ENCODE measurements at places on chromosomes 11 and 22.
A peak's percentile ranks its signal among the peaks of the same experiment; 100 is the strongest.

DNA sequence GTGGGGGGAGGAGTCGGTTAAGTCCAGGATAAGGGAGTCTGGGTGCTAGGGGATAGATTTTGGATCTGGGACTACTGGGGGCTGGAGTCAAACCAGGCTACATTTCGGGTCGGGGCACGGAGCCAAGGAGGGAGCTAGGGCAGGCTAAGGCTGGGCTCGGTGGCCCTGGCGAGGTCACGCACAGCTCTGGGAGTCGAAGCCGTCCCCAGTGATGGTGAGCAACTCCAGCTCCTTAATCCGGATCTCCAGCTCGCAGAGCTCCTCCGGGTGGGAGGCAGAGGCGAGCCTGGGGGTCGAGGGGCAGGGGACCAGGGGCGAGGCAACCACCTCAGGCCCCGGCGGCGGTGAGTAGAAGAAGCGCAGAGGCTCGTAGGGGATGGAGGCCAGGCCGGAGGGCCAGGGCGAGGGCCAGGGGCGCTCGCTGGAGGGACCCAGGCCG, 544 bp downstream of the C11orf91 start:
- DNase-seq = no peak

- DNase-seq = no peak
Observed at GRCh38 chr22:35525687-35526332, 14.8 kb upstream of the RASD2 start.

DNA sequence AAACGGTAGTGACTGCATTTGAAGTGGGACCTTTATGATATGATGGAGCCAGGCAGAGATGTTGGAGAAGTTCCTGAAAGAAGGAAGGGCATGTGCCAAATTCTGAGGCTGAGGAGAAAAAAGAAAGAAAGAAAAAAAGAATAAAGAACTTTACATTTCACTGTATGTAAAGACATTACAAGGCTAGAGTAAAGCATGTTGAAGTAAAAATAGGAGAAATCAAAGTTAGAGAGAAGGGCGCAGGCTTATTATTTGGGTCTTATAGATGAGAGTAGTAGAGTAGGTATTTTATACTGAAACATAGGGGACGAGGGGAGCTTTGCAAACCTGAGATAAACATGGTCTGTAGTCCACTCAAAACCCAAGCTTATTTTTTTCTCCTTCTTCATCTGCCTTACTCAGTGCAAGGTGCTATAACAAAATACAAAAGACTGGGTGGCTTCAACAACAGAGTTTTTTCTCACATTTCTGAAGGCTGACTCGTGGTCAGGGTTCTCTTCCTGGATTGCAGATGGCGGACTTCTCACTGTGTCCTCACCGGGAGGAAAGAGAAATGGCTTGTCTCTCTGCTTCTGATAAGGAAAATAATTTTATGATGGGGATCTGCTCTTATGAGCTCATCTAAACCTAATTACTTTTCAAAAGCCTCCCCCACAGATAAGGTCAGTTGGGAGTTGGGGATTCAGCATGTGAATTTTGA, 2.7 kb downstream of the HBG1 start:
- DNase-seq = no peak

DNA sequence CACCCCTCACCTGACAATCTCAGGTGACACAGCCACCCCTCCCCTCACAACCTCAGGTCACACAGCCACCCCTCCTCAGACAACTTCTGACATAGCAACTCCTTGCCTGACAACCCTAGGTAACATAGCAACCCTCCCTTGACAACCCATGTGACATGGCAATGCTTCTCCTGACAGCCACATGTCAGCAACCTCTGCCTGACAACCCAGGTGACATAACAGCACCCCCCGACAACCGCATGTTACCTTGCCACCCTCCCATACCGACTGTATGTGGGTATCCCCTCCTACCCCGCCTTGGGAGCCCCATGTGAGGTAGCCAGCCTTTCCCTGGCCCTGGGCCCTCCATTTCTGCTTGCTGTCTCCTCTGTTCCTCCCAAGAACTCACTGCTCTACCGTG, 77.7 kb upstream of the B3GAT1 start:
- DNase-seq = no peak

GRCh38 chr22:26985931-26986782, 328.8 kb downstream of the MIAT start:
- no peak for DNase-seq

GRCh38 chr22:33780531-33781136, 139.6 kb downstream of the LARGE1 start:
- DNase-seq = no peak

- DNase-seq = peak; percentile 29
Observed at GRCh38 chr22:37675930-37676735, 697 bp downstream of the LGALS1 start.

DNA sequence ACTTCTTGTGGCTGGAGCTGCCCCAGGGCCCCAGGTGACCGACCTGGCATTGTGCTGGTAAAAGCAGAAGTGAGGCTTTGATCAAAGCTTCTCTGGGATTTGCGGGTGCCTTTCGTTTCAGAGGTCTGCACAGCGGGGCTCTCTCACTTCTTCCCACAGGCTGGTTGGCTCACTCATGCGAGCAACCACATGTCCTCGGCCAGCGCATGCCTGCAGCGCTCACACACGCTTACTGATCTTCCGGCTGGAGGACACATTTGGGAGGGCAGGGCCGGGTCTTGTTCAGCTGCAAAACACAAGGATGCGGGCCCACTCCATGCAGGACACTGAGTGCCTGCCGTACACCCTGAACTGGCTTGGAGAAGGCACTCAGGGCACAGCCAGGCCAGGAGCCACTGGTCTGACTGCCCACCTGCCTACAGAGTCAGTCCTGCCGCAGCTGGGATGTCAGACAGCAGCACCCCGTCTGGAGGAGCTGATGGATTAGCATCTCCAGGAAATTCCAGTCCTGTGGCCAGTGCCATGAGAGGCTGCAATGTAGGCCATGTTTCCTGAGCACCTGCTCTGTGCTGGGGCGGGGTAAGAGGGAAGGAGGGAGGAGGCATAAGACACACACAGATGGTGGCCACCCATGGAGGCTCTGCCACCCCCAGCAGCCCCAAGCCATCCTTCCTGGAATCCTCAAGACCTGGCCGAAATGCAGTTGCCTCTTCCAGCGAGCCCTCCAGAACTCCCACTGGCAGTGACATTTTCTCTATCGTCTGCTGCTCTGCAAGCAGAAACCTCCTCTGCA, 1383.2 kb downstream of the BRD1 start:
- no peak for DNase-seq

- no peak for DNase-seq
Observed at GRCh38 chr11:10641912-10642697, 51.5 kb downstream of the IRAG1 start.

- DNase-seq = no peak
Observed at GRCh38 chr11:123260511-123261211, 65.6 kb upstream of the CLMP start.
